Activated gamma-delta T cell treated with Interleukin-2 at 50 U/mL for 16 hours (primary cell): ENCODE measurements at places on chromosomes 5 and 9.

GRCh38 chr5:1277781-1278180 is 17.1 kb downstream of the TERT start:
- no peak for DNase-seq

GRCh38 chr9:4497855-4498254 is 7.6 kb downstream of the SLC1A1 start:
- DNase-seq: no peak

- DNase-seq: no peak
These were observed 39.7 kb downstream of the ADGRV1 start for GRCh38 chr5:90598293-90598692.

DNA sequence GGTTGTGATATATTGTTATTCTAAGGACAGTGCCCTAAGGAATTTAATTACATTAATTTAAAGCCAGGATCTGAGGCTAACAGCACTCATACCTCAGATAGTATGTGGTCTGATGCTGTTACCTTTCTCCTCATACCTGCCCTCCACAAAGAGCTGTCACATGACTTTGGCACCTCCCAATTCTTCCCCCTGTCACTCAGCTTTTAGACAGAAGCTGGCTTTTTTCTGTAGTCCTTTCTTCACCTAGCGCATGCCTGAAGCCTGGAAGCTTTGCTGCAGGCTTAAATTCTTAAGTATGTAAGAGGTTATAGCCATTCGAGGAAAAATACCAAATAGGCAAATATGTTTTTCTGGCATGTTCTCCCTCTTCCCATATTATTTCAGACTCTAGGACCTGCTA is 61.0 kb upstream of the ADAMTS19 start:
- no peak for DNase-seq

DNA sequence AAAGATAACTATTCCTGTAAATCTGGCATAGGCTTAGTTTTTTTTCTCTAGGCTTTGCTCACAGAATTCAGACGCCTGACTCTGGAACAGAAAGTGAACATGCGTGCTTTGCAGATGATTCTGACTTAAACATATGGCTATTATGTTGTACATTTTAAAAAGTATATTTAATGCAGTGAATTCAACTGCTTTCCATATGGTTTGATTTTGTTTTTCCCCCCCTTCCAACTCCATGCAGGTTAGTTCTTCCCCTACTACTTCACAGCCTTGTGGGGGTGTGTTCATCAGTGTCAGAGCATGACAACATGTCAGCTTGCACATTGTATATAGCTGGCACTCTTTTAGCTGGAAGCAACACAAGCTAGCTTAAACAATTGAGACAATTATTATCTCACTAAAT is 226.8 kb downstream of the TMEM167A start:
- no peak for DNase-seq

DNA sequence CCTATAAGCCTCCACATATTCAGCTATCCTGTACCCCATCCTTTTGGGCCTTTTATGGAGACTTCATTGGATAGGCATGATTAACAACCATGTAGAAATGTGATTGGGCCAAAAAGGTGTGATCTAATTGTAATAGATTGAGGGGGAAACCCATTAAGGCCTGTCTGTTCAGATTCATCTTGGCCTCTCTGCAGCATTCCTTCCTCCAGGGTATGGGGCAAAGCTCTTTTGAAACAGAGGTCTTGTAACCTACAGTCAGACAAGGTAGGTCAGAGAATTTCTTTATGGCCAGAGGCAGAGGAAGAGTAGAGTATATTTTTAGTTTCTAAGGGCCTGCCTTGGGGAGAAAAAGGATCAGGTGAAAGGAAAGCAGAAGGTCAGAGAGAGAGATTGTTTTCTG is 98.5 kb downstream of the INVS start:
- DNase-seq: no peak

GRCh38 chr5:135312255-135312935 is 86.6 kb downstream of the MACROH2A1 start:
- no peak for DNase-seq

GRCh38 chr5:136137497-136138220 is 5.0 kb downstream of the SMAD5 start:
- no peak for DNase-seq

GRCh38 chr5:140965905-140966292 is 377 bp upstream of the PCDHAC2 start:
- no peak for DNase-seq
